Muscle of leg (tissue), 16 donors: ENCODE measurements at places on chromosomes 5 and 9. TPM values are rescaled to one million over a fixed set of nuclear protein-coding genes. Genes with fewer than 3 reads are reported as not detected.
A peak's percentile ranks its signal among the peaks of the same experiment; 100 is the strongest.

The OSMR gene
- 4.4 TPM for total RNA-seq

The CENPK gene
- total RNA-seq, result 14.6 TPM

The ZCCHC10 gene
- 11.6 TPM for total RNA-seq

The C8G gene
- total RNA-seq, result 0.58 TPM

The IL17B gene
- 423 TPM for total RNA-seq

The ANKRD20A1 gene
- total RNA-seq, result 0.44 TPM

DNA sequence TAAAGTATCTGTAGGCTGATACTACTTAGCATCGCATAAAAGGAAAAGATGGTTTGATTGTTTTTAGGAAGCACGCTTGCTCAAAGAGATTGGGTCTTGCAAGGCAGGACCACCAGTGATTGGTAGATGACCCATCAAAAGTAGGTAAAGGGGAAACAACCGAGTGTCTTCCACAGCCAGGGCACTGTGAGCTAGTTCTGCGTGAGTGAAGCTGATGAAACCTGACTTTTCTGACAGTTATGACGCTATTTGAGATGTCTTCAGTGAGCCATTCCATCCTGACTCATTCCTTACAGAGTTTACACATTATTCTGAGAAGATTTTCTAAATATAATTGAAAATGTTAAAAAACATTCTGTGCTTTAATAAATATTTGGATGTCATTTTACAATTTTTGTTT is 49.7 kb downstream of the BASP1 start:
- DNase-seq, result no peak

- DNase-seq, result peak; percentile 62
Observed at GRCh38 chr5:14208071-14209021, 65.2 kb downstream of the TRIO start.

DNA sequence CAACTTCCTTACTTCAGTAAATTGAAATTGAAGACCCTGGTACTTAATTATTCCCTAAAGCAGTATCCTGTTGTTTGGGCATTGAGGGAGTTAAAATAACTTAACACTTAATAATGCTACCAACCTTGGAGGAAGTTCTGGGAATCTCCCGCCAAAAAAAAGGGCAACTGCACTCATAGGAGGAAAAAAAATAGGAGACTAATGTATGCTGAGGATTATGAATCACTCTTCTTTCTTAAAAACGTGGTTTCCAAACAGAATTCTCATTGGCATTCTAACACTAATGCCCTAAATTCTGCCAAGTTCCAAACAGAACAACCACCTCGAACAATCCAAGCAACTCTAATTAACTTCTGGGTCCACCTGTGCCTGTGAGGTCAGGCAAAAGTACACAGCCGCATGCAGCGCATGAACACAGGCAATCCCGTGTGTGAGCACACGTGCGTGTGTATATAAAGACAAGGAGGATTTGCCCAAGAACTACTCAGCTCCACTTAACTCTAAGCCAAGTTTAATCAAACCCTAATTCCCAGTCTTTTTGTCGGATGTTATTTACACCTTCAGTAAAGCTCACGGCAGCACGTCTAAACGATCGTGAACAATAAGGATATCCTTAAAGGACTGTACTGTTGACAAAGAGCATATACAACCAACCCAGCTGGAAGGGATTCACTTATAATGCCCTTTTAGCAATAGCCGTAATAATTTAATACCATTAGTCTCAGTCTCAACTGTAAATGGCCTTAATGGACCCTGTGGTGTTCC is 78.4 kb downstream of the EBF1 start:
- DNase-seq, result no peak

- DNase-seq, result no peak
Observed at GRCh38 chr9:20447291-20447690, 175.0 kb downstream of the MLLT3 start.

DNA sequence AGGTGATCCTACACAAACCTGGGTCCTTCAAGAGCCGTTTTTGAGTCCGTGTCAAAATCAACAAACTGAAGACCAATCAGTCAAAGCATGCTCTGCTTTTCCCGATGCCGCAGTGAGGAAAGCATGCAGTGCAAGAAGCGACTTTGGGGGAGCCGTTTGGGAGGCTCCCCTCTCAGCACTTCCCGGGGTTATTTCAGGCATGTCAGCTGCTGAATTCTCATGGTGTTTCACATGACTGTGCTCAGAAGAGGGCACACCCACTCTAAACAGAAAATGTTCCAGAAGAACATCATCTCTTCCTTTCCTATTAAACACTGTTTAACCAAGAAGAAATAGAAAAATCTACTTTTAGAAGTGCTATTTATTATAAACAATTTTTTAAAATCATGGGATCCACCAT is 125.5 kb downstream of the EPB41L4A start:
- peak; percentile 9 for DNase-seq

GRCh38 chr9:106482733-106483132 is 380.2 kb upstream of the ZNF462 start:
- DNase-seq, result peak; percentile 74

GRCh38 chr9:69470186-69470977 is 145.4 kb downstream of the ENTREP1 start:
- DNase-seq, result peak; percentile 35
